ENCODE measurements at places on chromosomes 6 and 20.

DNA sequence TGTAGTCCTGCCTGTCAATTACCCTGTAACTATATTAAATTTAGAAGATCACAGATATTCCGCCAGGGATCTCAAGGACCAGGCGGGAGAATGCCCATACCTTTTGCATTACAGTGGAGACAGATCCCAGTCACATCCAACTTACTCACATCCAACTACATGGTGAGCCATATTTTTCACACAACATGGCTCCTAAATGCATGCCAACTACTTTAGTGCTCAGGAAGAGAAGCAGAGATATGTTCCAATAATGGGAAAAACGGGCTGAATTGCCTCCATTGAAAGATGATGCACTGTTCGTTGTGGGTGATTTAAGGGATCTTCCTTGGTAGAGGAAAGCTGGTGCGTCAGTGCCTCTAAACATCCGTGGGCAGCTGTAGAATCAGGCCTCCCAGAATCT is 304.5 kb downstream of the CD83 start:
- no peak for DNase-seq

DNA sequence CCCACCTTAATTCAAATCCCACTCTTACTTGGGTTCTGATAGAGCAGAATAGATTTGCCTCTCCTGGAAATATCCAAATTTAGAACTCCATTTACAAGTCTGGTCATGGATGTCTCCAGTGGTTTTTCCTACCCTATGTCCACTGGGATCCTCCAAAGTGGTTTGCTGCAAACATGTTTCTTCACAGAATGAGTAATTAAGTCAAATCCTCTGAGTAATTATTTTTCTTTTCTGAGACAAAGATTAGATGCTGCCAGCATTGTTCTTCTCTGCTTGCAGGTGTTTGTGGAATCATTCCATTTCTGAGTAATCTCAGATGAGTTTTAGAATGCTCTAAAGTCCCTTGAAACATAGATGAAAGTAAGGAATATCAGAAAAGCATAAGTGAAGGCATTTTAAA is 21.9 kb downstream of the DTD1 start:
- DNase-seq, result no peak

- DNase-seq, result no peak
Measured at GRCh38 chr6:11309947-11310665, 77.6 kb upstream of the NEDD9 start.

DNA sequence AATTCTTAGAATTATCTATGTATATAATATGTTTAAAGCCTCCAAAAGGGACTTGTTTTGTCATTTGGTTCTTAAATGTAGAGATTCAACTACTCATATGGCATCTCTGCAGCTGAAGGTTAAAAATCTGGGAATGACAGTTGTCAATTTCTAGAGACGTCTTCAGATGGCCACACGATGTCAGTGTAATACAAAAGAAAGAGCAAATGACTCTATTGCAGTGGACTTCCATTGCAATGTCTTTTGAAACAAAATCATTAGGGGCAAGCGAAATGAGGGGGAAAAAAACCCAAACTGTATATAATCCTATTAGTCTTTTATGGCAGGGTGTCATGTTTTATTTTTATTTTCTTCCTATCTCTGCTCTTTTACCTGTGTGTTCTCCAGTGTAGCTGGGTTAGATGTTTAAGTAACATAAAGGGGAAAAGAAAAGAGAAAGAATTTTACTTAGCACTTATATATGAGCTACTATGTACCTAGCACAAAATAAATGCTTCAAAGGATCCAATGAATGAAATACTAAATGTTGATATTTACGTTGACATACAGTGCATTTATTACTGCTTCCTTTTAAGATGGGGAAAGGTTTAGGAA is 26.2 kb downstream of the CCN2 start:
- DNase-seq, result peak; percentile 47

DNA sequence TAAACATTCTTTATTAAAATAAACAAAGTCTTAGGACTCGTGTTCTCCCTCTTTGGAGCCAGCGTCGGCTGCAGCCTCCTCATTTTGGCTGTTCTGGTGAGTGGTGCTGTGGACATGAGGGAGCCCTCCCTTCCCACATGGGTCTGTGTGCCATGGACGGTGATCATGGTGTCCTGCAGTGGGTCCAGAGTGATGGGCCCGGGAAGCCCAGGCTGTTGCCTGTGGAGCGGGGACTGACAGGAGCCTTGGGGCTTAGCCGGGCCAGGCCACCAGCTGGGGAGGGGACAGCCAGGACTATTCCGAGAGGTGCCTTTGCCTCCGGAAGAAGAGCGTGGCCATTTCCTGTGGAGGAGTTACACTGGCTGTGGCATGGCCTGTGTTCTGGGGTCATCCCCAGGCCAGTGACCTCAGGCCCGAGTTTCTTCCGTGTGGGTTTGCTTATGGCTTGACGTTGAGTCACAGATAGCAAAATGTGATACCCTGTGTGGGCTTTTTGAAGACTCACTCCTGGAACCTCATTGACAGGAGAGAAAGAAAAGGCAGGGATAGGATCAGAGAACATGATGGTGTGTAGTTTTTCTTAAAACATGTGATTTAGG is 153.4 kb downstream of the DTNBP1 start:
- DNase-seq, result no peak

DNA sequence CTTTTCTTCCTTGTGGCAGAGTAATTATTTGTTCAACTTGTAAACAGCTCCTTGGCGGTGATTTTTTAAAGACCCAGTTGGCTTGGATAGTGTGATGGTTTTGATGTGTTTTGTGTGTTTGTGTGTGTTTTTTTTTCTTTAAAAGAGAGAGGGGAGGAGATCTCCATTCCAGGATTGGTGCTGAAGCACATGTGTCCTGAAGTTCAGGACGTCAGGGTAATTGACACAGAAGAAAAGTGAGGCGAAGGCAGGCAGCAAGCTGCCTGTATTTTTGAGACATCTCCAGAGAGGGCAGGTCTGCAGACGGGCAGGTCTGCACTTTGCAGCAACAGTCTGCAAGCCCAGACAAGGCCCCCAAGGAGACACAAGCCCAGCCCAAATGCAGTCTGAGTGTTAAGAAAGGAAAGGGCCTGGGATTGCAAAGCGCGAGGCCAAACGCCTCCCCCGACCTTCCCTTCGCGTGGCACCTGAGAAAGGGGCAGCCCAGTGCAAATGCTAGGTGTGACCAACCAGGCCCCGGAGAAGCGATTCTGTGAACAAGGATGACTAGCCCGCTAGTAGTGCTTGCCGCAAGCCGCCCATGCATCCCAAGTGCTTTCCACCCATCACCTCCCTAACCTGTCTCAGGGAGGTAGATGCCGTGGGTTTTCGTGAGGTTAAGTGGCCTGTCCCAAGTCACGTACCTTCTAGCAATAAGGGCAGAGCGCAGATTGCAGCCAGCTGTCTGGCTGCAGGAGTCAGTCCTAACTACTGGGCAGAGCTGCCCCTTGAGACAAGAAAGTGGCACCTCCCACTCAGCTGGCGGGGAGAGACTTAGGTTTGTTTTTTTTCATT is 230.5 kb downstream of the ZMYND8 start:
- DNase-seq, result no peak

- no peak for DNase-seq
Measured at GRCh38 chr6:124869416-124869815, 92.8 kb upstream of the RNF217 start.

DNA sequence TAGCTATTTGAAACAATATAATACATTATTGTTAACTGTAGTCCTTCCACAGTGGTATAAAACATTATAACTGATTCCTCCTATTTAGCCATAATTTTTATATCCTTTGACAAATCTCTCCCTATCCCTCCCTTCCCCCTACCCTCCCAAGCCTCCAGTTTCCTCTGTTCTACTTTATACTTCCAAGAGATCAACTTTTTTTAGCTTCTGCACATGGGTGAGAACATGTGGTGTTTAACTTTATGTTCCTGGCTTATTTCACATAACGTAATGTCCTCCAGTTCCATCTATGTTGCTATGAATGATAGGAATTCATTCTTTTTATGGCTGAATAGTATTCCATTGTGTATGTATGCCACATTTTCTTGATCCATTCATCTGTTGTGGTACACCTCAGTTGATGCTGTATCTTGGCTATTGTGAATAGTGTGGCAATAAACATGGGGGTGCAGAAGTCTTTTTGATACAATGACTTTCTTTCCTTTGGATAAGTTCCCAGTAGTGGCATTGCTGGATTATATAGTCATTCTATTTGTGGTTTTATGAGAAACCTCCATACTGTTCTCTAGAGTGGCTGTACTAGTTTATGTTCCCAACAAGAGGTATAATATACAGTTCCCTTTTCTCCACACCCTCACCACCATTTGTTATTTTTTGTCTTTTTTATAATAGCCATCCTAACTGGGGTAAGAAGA is 205.0 kb downstream of the KCNQ5 start:
- no peak for DNase-seq

GRCh38 chr20:38272961-38273360 is 12.4 kb upstream of the KIAA1755 start:
- DNase-seq, result no peak

DNA sequence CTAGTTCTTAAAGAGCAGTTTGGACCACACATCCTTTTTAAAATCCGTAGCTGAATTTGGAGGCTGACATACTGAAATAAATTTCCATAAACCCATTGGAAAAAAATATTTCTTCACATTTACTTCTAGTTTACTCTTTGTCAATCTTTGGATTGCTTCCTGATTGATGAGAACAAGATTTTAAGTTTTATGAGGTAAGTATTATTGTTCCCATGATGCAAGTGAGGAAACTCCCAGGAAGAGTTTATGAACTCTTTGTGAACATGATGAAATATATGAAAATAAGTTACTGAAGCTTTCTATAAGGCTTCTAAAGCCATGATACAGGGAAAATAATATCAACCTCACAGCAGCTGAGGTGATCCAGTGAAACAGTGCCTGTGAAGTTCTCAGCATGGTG is 320.0 kb downstream of the GJA1 start:
- DNase-seq, result no peak

DNA sequence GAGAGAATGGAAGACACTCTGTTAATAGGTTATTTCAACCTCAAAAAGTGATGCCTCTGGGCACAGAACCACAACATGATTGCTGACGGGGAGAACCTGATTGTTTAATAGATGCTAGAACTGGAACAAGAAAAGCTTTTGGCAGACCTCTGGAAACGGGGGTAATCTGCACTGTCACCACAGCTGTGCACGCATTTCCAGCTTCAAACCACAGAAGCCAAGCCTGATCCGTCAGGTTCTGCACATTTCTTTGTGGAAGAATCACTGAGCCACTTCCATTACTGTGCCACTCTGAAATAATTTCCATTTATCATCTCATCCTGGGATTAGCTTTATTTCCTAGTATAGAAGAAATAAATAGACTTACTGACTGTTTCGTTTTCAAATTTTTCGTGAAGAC is 309.3 kb downstream of the FARS2 start:
- no peak for DNase-seq

- DNase-seq, result no peak
Measured at GRCh38 chr6:63572747-63573075, 431 bp downstream of the LOC128125822 start.

DNA sequence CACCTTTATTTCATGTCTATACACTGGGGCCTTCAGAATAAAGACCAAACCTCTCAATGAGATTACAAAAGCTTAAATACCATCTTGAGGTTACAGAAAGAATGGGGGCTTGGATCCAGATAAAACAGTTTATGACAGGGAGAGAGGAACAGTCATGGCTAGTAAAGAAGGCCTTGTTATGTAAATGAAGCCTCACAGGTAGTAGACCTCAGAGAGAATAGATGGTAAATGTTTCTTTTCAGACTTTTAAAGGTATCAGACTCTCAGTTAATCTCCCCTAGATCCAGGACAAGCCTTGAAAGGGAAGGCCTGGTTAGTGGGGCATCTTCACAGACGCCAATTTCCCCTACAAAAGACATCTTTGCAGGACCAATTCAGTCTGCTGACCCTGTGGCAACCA is 1325.6 kb downstream of the HACE1 start:
- DNase-seq, result no peak

DNA sequence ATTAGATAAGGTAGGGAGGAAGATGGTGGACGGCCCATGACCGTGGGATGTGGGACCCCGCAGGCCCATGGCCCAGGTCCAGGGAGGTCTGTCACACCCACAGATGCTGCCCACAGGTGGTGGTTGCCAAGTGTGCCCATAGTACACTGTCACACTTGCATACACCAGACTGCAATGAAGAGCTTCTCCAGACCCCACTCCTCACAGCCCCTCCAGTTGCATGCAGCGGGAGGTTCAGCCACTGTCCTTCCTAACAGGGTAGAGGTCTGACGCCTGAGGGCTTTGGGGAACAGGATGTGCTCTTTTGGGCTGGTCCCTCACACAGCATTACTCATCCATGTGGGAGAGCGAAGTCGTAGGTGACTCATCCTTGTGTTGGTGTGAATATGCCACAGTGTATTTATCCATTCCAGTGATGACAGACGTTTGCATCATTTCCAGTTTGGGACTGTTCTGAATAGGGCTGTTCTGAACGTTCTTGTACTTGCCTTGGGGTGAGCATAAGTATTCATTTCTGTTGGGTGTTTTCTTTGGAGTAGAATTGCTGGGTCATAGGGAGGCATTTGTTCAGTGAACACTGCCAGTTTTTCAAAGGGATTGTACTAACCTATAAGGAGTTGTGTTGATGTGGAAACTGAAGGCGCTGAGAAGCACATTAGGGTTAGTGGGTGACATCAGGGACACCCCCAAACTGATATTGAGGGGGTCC is 10.1 kb upstream of the PYGB start:
- DNase-seq, result peak; percentile 36

DNA sequence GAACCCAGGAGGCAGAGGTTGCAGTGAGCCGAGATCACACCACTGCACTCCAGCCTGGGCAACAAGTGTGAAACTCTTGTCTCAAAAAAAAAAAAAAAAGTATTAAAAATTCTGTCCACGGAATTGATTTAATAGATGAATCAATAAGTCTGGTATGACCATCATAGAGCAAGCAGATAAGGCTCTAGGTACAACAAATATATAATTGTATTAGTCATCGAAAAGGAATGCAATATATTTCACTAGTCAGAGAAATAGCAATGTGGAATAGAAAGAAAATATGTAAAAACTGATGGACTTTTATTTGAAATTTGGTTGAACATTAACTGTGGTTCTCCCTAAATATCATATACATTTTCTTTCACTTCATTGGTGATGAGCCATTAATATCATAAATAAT is 476.8 kb upstream of the AGPAT4 start:
- no peak for DNase-seq

DNA sequence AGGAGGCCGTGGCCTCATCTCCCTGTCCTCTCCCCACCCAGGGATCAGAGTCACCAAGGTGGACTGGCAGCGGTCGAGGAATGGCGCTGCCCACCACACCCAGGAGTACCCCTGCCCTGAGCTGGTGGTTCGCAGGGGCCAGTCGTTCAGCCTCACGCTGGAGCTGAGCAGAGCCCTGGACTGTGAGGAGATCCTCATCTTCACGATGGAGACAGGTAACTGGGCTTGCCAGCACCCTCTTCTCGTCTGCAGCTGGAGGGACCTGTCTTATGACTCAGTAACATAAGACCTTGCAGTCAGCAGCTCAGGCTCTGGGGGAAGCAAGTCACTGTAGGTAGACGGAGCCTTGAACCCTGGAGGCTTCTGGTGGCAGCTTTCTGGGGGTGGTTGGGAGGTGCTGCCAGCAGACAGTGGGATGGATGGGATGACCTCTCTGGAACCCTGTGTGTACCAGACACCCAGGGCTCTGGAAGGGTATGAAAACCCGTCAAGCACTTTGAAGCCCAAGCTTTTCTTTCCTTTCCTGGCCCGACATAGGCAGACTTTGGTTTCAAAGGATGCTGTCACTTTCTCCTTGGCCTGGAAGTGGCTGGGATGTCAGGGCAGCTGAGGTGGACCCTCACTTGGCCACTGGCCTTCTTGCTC is 13.8 kb downstream of the TGM6 start:
- no peak for DNase-seq
